CD4-positive, alpha-beta T cell treated with Interleukin-1 beta for 1 hour (primary cell): ENCODE measurements at places on chromosomes 12 and 14.

- DNase-seq = no peak
Measured at GRCh38 chr12:38159591-38160317, 156.8 kb upstream of the ALG10B start.

GRCh38 chr14:92539419-92539818 is 25.8 kb downstream of the RIN3 start:
- no peak for DNase-seq

- no peak for DNase-seq
Measured at GRCh38 chr12:73632191-73632590, 905.4 kb upstream of the ATXN7L3B start.

- DNase-seq = no peak
Measured at GRCh38 chr14:100450049-100450448, 126.9 kb downstream of the SLC25A47 start.

GRCh38 chr14:73713206-73713802 is 880 bp downstream of the PNMA1 start:
- DNase-seq = no peak

- DNase-seq = no peak
Measured at GRCh38 chr12:6226679-6227051, 26.5 kb downstream of the CD9 start.

DNA sequence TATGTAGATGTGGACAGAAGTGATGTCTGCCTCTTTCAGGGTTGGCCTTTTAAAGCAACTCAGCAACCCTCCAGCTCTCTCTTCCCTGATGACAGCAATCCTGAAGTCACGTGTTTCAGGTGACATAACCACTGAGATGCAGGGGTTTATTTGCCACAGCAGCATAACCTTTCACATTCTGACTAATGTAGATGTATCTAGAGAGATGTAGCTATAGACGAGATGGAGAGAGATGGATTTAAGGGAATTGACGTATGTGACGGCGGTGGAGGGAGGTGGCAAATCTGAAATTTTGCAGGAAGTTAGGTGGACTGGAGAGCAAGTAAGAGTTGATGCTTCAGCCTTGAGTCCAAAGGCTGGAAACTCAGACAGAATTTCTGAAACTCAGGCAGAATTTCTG is 126.0 kb downstream of the ZFP36L1 start:
- DNase-seq = no peak

DNA sequence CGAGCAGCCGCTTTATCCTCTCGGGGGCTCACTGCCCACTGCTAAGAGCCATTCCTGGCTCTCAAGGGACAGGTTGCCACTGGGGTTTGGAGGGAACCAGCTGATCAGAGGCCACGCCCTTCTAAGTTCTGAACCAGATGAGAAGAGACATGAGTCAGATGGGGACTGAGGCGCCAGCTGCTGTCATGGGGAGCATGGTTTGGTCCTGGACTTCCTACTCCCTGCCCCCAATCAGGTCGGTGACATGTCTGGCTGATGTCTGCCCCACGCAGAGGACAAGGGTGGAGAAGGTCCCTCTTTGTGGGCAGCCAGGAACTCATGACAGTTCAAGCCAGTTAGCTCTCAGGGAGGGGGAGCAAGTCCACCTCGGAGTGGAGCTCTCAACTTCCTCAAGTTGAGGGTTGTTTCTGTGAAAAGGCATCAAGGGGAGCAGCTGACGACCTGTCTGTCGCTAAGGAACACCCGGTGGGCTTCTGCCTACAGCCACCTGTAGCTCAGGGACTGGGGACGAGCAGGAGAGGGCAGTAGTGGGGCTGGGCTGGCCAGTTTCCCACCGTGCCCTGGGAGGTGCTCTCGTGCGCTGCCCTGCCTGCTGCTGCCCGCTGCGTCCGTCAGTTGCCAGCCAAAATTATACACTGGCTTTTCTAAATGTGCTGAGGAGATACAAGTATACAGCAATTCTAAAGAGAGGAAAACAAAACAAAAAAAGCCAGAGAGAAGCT is 20.5 kb downstream of the PSMC1 start:
- no peak for DNase-seq

- no peak for DNase-seq
Measured at GRCh38 chr12:64810831-64811230, 13.6 kb upstream of the TBC1D30 start.

- DNase-seq = no peak
Measured at GRCh38 chr12:105555556-105556295, 225.2 kb downstream of the C12orf75 start.

DNA sequence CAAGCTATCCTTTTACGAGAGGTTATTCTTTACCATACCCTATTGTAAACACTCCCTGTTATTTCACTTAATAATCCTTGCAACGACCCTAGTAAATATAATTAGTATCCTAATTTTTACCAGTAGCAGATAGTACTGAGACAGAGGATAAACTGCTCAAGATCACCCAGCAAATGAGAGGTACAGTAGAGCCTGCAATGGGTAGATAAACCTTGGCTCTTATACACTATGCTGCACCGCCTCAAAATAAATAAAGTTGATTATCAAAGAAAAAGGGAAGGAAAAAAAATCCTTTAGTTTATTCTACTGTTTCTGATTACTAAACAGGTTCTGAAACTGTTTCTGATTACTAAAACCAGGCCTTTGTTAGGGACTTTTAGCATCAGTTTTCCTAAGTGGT is 22.5 kb downstream of the YBX3 start:
- DNase-seq = no peak

DNA sequence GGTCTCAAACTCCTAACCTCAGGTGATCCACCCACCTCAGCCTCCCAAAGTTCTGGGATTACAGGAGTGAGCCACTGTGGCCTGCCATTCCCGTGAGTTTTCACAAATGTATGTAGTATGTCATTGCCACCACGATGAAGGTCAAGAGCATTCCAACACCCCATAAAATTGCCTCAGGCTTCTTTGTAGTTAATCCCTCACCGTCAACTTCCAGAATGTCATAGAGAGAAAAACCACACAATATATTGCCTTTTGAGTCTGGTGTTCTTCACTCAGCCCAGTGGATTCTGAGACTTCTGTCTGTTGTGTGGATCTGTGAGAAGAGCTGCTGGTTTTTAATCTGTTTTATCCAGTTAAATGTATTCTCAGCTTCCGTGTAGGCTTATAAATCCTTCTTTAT is 12.6 kb upstream of the CFAP251 start:
- no peak for DNase-seq

DNA sequence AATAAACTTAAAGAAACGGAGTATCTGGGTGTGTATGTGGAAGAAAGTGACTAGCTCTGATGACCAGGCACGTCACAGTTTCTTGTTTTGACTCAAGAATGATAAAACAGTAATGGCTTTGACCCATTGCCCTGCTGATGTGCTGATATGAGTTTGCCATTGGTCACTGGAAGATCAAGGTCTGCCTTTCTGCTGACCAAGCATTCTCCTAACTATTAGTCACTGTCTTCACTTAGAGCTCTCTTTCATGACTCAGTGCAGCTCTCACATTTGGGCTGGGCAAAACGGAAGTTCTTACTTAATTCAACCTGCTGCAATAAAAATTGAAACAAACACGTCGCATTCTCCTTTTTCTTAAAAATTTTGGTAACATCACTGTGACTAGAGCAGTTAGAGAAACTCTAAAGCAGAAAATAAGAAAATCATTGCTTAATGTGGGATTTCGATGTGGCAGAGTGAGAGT is 366.7 kb downstream of the BTG1 start:
- peak; percentile 59 for DNase-seq

GRCh38 chr14:58109744-58110143 is 42.3 kb downstream of the ARMH4 start:
- no peak for DNase-seq

GRCh38 chr12:3989218-3989550 is 116.0 kb upstream of the PARP11 start:
- no peak for DNase-seq

DNA sequence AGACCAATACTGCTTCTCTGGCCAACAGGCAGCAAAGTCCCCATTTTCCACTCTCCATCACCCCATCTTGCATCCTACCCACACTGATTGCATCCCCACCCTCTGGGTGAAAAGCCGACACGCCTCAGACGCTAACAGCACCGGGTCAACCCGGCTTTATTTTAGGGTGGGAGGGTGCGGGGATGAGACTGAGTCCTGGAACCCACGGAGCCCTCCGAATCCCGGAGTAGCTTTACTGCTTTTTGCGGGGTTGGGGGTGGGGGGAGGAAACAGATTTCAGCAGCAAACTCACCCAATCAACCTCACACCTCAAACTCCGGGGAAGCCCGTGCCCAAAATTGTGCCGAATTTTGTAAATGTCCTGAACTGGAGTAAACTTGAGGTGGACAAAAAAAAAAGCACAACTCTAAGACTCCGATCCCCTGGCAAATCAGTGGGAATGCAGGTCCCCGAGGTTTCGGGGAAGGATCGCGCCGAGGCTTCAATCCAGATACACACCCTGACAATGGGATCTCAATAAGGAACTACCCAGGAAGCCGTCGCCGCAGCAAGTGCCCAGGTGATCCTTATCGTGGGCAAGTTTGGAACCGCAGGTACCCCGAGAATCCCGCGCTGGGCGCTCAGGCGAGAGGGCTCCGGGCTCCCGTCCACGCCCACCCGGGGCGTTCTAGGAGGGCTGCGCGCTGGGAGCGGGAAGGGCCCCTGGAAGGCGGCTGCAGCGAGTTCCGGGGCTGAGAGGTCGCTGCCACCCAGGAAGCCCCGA is 1.1 kb downstream of the GCH1 start:
- peak; percentile 2 for DNase-seq

DNA sequence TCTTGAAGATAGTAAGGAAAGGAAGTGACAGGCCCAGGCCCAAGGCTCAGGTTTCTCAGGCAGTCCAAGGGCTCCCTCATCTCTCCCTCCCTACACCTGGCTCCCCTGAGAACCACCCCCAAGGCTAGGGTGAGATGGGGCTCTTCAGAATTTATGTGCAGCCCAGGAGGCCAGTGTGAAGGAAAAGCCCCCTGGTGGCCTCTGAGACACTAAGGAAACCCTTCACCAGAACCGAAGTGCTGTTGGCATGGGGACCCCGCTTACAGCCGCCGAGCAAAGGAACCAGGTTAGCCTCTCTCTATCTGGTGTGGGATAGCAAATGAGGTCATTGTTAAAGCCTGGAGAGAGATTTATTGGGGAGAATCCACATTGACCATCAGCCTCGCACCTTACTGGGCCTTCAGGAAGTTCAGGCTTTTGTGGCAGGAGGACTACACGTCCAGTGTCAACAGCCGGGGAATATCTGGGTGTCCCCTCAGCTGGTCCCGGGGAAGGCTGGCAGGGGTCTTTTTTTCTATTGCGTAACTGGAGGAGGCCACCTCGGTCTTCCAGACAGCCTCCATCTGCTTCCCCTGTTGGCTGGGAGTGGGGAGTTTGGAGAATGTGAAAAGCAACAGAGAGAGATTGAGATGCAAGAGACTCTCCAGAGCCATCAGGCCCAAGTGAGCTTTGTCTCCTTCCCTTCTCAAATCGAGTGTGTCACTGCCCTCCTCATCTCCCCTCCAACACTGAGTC is 18.1 kb downstream of the FAM186B start:
- no peak for DNase-seq

DNA sequence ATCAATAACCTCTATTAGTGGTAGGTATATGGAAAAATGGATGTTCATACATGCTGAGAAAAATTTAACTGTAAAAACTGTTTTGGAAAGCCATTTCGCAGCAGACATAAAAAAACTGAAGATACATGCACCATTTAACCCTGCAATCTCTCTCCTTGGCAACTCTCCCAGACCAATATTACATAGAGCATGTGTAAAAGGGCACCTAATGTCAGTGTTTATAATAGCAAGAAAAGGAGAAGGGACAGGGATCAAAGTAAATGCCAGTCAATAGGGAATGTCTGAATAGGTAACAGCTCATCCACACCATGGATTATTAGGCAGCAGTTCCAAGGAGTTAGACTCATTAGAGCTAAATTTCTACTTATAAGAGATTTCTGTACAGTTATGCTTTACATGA is 77.2 kb downstream of the BTG1 start:
- no peak for DNase-seq

GRCh38 chr14:89509891-89510290 is 92.9 kb upstream of the FOXN3 start:
- DNase-seq = no peak

GRCh38 chr12:69898236-69898635 is 73.2 kb downstream of the MYRFL start:
- no peak for DNase-seq

- no peak for DNase-seq
Measured at GRCh38 chr14:101594511-101595148, 33.3 kb downstream of the DIO3 start.

DNA sequence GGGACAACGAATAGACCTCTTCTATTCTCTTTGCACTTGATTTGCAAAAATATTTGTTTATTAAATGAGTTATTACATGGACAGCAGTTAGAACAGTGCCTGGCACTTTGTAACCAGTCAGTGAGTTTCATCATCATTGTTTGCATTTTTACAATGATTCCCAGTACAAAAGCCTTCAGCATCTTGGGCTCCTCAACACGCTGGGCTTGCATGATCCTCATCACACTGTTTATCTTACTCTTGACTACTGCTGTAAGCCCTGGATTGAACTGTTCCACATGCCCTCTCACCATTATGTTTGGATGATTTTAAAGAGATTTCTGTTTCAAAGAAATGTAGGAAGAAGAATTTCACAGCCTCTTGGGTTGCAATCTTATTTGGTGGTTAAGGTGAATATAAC is 204.3 kb downstream of the PELI2 start:
- no peak for DNase-seq

- no peak for DNase-seq
Measured at GRCh38 chr14:55976219-55976618, 142.0 kb upstream of the PELI2 start.

- DNase-seq = no peak
Measured at GRCh38 chr12:67413577-67413976, 144.4 kb downstream of the CAND1 start.

DNA sequence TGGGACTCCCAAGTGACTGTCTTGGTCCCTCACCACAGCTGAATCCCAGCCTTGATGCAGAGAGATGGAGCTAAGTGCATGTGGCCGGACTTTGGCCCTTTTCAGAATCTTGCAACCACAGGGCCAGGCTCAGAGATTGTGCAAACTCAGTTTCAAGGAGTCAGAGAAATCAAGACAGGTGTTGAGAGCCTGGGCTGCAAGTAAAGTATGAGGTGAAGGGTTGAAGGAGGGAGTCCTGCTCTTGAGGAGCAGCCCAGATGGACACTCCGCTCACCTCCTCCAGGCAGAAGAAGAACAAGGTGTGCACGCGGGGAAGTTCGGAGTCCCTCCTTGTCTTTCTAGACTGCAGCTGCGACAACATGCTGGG is 6.3 kb upstream of the BMP4 start:
- DNase-seq = no peak

DNA sequence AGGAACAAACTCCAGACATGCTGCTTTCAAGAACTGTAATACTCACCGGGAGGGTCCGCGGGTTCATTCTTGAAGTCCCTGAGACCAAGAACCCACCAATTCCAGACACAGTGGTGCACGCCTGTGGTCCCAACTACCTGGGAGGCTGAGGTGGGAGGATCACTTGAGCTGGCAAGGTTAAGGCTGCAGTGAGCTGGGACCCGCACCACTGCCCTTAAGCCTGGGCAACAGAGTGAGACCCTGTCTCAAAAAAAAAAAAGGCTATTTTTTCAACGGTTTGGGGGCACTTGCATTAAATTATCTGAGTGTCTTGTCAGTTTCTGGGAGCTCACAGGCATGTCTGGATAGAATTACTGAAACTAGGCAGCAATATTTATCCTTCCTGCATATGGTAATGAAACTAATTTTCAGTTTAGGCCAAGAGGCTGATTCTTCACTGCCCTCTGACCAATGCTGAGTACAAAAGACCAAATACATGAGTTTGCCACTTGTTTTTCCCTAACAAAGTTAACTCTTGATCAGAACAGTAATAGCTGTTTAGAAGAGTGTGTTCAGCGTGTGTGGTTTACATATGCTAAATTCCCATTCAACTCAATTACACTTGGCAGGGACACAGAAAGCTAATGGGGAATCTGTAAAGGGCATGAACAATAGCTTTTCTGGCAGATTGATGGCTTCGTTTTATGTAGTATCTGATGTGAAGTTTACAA is 65.8 kb upstream of the RASSF3 start:
- no peak for DNase-seq
